ENCODE measurements at places on chromosomes 5 and 9.

GRCh38 chr5:178196281-178196812 is 8.0 kb upstream of the HNRNPAB start:
- no peak for DNase-seq

- DNase-seq: no peak
Measured at GRCh38 chr9:5665059-5665458, 36.2 kb downstream of the RIC1 start.

- no peak for DNase-seq
Measured at GRCh38 chr5:161058781-161059180, 206.8 kb upstream of the ATP10B start.

- no peak for DNase-seq
Measured at GRCh38 chr9:734831-735511, 106.5 kb upstream of the DMRT1 start.

All from NT2/D1 (cell line).